Naive thymus-derived CD8-positive, alpha-beta T cell (primary cell): ENCODE measurements at places on chromosomes 5 and 9.
A peak's percentile ranks its signal among the peaks of the same experiment; 100 is the strongest.

DNA sequence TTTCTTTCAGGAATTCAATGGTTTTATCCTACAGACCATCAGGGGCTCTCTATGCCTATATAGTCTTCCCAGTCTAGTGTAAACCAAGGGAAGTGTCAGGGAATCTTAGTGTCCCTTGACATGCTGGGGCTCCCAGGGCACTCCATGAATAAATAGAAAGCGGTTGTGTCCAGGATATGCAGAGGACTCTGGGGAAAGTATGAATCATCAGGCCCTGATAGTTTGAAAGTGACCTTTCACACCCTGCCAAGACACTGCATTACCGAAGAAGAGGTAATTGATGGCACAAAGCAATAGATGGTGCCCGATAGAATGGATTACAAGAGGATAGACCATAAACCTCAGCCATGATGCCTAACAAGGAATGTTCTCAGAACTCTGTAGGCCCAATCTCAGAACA lies 163.3 kb upstream of the DAPK1 start:
- no peak for DNase-seq

GRCh38 chr9:24451346-24451745 lies 94.4 kb downstream of the IZUMO3 start:
- DNase-seq: no peak

GRCh38 chr5:5044247-5044840 lies 95.8 kb upstream of the ADAMTS16 start:
- no peak for DNase-seq

GRCh38 chr5:179762781-179763176 lies 30.2 kb downstream of the MAML1 start:
- DNase-seq: no peak

DNA sequence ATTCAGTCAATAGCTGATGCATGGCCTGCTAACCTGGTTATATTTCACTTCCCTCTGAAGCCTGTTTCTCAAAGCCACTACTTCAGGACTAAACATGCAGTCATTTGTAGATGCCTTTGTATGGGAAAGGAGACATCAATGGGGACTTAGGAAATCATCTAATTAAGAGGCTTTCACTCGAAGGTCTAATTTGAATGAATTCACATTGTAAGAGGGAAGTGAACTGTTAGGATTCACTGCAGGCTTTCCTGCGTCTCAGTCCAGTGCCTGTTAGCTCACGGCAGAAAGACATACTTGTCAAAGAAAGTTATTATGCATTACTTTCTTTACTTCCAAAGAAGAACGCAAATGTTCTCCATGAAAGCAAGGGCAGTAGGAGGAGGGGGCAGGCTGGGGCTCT lies 50.6 kb upstream of the CDK20 start:
- DNase-seq: no peak

GRCh38 chr5:172180936-172181335 lies 7.1 kb downstream of the STK10 start:
- DNase-seq: peak; percentile 83

GRCh38 chr5:119445544-119445943 lies 6.8 kb upstream of the HSD17B4 start:
- DNase-seq: no peak

DNA sequence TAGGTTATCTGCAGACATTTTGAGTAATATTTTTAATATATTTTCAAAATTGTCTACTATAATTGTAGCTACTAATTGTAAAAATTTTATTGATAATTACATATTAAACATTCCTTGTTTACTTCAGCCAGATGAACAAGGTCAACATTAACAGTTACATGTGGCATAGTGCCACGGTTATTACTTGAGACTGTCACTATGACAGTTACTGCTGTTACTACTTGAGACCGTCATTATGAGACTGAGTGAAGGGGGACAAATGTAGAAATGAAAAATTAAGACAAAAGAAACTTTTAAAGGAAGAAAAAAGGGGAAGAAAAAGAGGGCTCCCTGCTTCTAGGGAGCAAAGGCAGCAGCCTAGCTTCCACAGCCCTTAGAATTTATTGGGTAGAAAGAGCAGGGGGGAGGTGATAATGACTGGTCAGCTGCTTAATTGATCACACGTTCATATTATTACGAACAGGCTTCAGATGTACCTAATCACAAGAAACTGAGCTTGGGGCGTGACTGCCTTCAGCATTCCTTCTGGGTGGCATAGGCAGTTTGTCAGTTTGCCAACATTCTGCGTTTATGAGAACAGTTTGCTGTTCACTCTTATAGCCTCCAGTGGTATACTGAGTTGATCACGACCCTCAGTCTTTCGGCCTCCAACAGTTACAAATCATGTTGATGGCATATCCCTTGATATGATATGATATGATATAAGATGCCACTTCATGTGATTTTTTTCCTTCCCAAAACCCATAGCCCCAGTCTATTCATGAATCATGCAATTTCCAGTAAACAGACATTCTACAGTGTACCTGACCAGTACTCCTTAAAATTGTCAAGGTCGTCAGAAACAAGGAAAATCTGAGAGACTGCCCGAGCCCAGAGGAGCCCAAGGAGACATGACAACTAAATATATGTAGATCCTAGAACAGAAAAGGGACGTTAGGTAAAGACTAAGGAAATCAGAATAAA lies 13.1 kb downstream of the MARCHF6 start:
- no peak for DNase-seq

- no peak for DNase-seq
Observed at GRCh38 chr5:151388960-151389359, 41.6 kb upstream of the SLC36A2 start.

- no peak for DNase-seq
Observed at GRCh38 chr9:96494215-96494800, 44.3 kb downstream of the HABP4 start.

DNA sequence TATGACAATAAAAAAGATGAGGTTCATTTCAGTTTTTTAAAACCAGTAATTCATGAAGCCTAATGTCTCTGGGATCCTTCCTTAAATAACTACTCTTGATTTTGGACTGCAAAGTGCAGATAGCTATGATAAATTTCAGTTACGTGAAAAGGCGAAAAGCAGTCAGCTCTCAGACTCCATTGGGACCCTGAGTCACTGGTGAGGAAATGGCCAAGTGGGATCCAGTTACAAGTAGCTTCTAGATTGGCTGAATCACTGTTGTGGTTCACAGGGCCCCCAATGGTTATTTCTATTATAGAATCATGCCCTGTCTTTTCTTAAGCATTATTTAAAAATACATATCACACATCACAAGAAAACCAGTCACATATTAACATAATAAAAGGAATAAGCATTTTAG lies 31.1 kb upstream of the PPP3R2 start:
- no peak for DNase-seq

- DNase-seq: no peak
Observed at GRCh38 chr9:113381909-113382411, 5.2 kb upstream of the HDHD3 start.

DNA sequence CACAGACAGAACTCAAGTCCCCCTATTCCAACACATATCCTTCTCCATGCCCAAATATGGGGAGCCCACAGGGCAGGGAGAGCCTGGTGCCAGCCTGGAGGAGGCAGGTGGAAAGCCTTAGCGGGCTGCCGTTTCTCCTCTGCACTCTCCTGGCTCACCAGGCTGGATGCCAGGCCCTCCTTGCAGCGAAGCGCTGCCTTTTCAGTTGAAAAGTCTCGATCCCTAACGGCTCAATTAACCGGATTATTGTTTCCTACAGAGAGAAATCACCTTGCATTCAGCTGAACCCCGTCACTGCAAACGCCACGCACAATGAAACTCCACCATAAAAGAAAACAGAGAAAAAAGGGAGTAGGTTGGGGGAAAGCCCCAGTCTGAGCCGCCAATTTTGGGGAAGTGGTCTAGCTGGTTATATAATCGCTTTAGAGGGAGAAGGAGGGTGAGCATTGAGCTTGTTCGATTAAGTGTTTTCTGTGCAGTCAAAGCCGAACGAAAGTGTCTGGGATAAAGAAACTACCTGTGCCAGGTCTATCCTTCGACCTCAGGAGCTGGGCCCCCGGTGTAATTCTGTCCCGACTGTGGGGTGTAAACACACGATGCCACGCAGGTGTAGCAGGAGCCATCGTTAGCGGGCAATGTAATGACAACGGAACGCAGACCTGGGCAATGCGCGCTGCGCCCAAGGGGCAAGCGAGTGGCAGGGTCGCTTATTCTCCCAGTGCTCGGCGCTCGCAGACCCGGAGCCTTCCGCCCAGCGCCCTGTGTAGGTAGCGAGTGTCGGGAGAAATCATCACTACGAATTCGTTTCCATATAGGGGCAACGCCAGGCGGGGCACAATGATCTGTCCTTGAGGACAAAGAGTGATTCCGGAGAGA lies 3.8 kb downstream of the BARHL1 start:
- DNase-seq: no peak

GRCh38 chr9:82449986-82450385 lies 461.4 kb downstream of the SPATA31D1 start:
- DNase-seq: no peak

DNA sequence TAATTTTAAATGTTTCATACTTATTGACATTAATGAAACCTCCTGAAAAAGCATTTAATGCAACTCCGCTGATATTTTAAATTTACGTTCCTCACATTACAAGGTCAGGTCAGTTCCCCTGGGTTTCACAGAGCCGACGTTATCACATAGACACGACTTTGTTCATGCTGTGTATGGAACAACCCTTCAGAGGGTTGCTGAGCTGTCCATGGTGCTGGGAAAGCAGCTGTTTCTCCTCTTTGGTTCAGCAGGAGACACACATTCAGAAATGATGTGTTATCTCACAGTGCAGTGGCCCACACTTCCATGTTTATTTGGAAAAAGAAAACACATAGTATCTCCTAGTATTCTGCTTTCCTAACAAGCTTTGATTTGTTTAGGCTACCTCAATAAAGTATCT lies 53.5 kb downstream of the PPP2R2B start:
- DNase-seq: no peak

GRCh38 chr5:24226479-24226878 lies 418.3 kb downstream of the CDH10 start:
- no peak for DNase-seq

DNA sequence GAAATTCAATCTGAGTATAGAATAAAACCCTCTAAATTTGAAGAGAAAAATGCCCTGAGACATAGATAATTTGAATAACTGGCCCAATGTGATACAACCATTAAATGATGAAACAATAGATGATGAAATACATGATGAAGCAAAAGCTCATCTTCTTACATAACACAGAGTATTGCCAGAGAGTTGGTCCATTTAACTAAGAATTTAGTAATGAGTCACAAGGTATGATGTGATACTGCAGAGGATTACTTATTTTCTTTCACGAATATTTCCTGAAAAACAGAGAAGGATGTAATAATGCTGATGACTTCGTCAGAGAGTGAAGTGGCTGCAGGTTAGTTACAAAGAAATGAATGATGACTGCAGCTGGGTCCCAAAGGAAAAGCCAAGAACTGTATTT lies 379.3 kb downstream of the CDH12 start:
- no peak for DNase-seq

GRCh38 chr9:96344458-96345180 lies 38.9 kb downstream of the SLC35D2 start:
- no peak for DNase-seq

- DNase-seq: no peak
Observed at GRCh38 chr9:125272697-125273096, 11.1 kb downstream of the GAPVD1 start.

- DNase-seq: no peak
Observed at GRCh38 chr9:95778957-95779356, 96.5 kb upstream of the ERCC6L2 start.

DNA sequence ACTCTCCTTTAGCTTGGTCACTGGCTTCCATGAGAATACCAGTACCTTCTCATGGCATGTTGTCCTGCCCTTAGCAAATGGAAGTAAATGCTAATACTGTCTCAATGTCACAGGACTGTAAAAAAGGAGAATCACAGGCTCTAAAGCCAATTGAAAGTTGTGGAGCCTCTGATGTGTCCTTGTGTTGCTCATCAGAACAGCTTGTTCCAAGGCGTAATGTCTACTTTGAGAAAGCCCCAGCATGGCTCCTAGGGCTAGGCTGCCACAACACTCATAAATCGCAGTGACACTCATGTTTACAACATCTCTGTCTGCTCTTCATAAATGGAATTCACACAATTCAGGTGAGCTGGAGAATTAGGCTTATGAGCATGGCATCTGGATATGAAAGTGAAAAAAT lies 94.9 kb downstream of the ACTL7B start:
- no peak for DNase-seq

DNA sequence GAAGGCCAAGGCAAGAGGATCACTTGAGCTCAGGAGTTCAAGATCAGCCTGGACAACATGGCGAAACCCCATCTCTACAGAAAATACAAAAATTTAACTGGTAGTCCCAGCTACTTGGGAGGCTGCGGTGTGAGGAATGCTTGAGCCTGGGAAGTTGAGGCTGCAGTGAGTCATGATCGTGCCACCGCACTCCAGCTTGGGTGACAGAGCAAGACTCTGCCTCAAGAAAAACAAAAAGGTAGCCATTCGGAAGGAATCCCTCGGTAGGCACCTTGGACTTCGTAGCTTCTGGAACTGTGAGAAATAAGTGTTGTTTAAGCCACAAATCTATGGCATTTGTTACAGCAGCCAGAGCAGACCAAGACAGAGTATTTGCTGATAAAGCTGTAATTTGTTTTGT lies 174.2 kb downstream of the DCP2 start:
- no peak for DNase-seq

DNA sequence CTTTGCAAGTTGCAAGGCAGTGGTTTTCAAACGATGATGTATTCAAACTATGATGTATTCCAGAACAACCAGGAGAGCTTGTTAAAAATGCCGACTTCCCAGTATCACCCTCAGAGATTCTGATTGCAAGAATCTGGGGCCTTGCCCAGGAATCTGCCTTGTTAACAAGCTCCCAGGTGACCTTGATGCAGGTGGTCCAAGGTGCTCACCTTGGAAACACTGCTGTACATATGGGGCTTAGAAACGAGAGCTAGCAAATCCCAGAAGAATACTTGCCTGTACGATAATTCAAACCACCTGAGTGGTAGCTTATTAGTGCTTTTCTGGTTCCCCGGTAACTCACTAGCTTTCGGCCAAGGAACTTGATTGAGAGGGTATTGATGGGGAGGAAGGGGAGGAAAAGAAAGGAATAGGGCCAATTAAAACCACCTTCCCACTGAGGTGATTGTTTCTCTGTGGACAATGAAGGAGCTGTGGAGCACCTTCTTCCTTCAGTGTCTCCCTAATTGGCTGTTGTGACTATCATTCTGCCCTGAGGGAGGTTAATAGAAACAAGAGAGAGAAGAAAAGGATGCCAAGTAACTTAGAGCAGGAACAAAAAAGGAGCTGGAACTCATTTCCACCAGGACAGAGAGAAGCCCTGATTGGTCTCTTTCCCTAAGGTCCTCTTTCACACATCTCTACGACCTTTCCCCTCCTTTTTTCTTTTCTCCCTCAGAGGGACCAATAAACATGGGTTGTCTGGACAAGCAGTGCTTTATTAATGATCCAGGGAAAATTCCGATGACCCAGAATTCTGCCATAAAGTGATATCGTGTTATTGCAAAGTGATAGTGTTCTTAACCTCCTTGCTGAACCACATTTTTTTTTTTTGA lies 218.8 kb downstream of the TMEM167A start:
- no peak for DNase-seq

DNA sequence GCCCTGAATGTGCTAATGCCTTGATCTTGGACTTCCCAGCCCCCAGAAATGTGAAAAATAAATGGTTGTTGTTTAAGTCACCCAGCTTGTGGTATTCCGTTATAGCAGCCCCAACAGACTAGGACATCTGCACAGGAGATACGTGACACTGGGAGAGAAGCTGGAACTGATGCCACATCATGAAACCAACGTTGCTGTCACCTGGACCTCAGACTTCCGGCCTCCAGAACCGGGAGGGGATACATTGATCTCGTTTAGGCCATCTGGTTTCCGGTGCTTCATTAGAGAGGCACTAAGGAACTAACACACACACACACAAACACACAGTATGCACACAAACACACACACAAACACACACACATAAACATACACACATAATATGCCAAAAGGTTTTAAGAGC lies 75.0 kb upstream of the ICE1 start:
- no peak for DNase-seq

- no peak for DNase-seq
Observed at GRCh38 chr5:133370904-133371303, 241.4 kb downstream of the FSTL4 start.
